ENCODE measurements at places on chromosomes 2 and 18.

GRCh38 chr2:182999348-183000028 lies 38.8 kb downstream of the NCKAP1 start:
- DNase-seq: no peak

GRCh38 chr2:161843936-161844335 lies 219.7 kb downstream of the SLC4A10 start:
- DNase-seq: no peak

DNA sequence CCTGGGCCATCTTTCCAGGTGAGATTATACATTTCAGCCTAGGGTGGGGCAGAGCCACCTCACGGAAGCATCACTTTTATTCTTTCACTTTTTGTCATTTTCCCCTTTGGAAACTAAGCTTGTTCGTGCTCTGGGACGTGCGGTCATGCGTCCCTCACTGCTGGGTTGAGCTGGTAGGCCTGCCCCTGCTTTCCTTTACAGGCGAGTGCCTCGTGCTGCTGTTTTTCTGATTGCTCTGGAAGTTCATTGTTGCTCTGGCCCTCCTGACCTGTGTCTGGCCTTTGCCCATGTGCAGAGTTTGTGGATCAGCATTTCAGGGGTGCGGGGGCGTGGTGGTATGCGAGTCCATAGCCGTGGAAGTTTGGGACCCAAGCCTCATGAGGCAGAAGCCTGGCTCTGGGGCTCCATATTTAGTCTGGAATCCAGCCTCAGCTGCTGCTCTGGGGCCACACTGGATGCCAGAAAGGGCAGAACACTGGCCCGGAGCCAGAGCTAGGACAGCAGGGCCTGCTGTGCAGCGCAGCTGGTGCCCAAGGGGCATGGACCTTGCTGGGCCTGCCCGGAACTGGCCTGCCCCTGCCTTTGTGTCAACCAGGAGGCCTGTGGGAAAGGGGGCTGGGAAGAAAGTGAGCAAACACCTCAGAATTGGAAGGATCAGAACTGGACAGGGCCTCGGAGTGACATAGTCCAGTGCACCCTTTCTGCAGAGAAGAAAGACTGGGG lies 51.1 kb downstream of the CTIF start:
- DNase-seq: no peak

GRCh38 chr2:191302459-191303139 lies 57.4 kb downstream of the MYO1B start:
- no peak for DNase-seq

DNA sequence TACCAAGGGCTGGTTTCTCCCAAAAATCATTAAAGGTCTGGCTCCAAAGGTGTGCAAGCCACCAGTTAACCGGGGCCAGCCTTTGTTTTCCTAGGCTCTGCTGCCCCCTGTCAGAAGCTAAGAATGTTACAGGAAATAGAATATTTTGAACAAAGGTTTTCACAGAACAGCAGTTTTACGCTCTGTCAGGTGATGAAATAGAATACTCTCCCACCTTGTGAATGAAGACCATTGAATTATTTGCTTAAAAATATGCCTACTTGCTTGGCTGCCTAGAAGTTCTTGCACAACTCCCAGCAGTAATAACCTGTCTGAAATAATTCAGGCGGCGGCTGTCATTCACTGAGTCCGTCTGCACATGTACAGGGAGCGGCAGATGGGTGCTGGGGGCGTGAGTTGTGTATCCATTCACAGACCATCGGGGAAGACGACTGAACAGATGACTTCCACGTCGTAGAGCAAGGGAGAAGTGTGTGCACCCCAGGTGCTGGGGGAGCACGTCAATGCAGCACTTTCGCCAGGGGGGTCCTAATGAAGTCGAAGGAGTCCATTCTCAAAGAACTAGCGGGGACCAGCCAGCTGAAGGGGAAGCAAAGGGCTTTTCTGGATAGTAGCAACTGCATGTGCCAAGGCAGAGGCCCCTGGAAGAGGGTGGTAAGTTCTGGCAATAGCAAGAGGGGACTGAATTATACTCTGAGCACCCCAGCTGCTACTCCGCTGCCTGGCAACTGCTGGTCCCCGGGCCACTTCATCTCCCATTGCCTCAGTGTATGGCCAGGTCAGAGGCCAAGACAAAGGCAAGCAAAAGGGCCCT lies 56.1 kb downstream of the SF3B1 start:
- peak; percentile 65 for DNase-seq

GRCh38 chr2:233421091-233421816 lies 67.0 kb downstream of the DGKD start:
- DNase-seq: no peak

GRCh38 chr2:209936106-209936666 lies 66.3 kb upstream of the RPE start:
- peak; percentile 17 for DNase-seq

GRCh38 chr2:602571-603359 lies 74.4 kb downstream of the TMEM18 start:
- DNase-seq: no peak

- no peak for DNase-seq
Observed at GRCh38 chr18:52465391-52465790, 125.4 kb downstream of the DCC start.

DNA sequence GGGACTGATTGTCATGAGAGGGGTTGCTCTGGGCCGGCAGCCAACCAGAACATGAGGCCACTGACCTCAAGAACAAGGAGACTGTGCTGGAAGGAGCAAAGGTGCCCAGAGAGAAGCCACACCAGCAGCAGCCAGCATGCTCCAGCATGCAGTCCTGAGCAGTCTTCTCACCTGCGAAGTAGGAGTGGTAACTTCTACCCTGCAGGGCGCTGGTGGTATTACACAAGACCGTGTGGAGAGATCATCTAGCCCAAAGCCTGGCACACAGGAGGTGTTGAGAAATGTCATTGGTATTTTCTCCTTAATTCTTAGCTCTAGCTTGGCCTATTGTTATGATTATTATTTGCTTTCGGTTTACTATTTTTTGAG lies 132.7 kb downstream of the TSN start:
- no peak for DNase-seq

GRCh38 chr2:196390243-196391148 lies 219.1 kb upstream of the STK17B start:
- DNase-seq: no peak

GRCh38 chr2:25401307-25402026 lies 59.7 kb upstream of the DNMT3A start:
- no peak for DNase-seq

DNA sequence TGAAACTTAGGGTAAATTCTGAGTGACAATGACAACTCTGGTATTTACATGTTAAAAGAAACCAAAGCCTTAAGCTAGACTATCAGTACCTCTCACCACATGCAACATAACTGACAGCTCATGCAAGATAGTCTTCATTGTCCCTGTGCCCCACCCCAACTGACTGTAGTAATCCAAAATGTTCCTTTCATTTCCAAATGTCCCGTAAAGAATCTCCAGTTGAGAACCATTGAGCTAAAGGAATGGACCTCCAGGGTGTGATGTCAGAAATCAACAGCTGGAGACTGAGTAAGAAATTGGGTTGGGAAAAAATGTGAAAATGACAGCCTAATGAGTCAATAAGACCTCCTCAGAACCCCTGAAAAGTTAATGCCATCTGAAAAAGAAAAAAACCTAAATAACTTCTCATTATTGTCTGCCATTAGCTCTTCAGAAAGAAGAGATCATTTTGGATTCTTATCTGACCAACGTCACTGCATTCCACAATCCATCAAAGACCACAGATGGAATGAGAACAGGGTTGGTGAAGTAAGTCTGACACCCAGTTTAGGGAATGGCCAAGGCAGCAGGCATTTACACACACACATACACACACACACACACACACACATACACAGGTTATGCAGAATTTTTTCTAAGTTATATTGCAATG lies 51.7 kb upstream of the ACVR2A start:
- DNase-seq: no peak

DNA sequence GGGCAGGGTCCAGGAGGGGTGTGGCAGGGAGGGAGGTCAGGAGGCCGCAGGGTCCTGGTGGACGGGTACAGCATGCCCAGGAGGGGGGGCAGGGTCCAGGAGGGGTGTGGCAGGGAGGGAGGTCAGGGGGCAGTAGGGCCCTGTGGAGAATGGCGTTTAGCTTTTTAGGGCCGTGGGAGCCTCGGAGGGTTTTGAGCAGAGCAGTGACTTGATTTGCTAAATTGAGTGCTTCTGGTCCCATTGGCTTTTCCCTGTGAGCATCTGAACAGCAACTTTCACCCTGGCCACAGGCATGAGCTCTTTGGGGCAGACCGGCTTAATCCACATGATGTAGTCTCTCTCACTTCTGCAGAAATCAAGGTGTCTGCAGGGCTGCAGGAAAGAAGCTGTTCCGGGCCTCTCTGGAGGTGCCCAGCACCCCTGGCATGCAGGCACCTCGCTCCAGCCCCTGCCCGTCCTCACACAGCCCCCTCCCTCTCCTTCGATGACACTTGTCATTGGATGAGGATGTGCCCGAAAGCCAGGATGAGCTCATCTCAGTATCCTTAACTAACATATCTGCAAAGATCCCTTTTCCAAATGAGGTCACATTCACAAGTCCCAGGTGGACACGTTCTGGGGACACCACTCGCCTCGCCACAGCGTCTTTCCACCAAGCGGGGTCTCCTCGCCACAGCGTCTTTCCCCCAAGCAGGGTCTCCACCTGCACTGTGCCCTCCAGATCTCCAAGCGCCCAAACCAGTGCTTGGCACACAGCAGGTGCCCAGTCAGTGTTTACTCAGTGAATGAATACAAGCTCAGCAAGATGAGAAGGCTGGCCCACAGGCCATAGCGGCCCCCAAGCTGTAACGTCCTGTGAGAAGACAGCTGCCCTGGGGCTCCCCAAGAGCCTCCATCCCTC lies 94.0 kb downstream of the NDUFA10 start:
- no peak for DNase-seq

DNA sequence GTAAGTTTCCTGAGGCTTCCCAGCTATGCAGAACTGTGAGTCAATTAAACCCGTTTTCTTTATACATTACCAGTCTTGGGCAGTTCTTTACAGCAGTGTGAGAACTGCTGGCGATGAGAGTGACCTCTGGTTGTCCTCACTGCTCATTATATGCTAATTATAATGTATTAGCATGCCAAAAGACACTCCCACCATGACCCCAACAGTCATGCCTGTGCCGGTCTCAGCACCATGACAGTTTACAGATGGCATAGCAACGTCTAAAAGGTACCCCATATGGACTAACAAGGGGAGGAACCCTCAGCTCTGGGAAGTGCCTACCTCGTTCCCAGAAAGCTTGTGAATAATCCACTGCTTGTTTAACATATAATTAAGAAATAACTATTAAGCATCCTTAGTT lies 8.1 kb upstream of the IL1A start:
- no peak for DNase-seq

DNA sequence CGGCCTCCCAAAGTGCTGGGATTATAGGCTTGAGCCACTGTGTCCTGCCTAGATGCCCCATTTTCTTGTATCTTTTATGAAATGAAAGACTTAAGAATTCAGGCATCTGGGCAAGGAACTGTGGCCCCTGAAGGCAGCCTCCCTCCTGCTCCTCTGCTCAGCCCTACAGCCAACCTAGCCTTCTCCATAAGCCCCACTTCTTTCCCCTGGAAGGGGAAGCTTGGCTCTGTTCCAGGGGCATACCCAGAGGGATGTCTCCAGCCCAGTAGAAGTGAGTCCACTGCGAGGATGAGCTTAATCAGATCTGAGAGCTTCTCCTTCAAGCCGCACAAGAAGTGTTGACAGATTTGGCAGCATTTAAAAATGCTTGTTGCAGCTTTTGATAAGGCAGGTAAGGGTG lies 39.7 kb downstream of the RHOB start:
- DNase-seq: no peak

GRCh38 chr2:20650393-20650876 lies 463 bp downstream of the HS1BP3 start:
- DNase-seq: no peak

- peak; percentile 64 for DNase-seq
Observed at GRCh38 chr2:222708274-222708710, 36.8 kb downstream of the MOGAT1 start.
